ENCODE measurements at places on chromosomes 1 and 21.
A peak's percentile ranks its signal among the peaks of the same experiment; 100 is the strongest.

DNA sequence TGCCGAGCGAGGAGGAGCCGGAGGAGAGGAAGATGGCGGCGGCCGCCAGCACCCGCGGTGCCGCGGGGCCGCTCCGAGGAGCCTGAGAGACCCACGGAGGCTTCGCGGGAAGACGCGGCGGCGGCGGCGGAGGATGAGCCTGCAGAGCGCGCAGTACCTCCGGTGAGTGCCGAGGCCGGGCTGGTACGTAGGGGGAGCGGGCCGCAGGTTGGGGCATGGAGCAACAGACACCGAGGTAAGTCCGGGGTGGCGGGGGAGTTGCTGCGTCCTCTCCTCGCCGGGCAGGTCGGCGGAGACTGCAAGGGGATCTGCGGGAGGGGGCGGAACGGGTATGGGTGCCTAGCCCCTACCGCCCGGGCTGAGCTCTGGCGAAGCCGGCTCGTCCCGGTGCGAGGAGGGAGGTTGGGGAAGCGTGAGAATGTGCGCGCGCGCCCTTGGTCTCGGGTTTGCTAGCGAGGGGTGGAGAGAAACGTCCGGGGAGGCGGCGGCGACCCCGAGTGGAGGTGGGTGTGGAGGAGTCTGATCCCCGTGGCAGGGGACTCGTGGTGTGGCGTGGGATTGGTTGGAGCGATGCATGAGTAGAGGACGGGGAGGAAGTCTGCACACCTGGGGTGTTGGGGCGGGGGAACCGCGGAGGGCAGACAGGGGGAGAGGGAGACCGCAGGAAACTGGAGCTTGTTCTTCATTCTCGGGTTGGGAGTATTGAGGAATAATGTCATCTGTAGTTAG, at the start of gene SMG7:
SMG7 (plus strand) TSS at position 12 of the 729 bp plus-strand sequence; CDS start at position 134, 122 bp downstream.
- DNase-seq: peak; percentile 63

GRCh38 chr1:39892601-39893595, 8.8 kb downstream of the MYCL start:
- DNase-seq: no peak

GRCh38 chr1:178438432-178438831, 58.3 kb downstream of the CLEC20A start:
- DNase-seq: no peak

- DNase-seq: no peak
These were observed 97.0 kb upstream of the GJB5 start for GRCh38 chr1:34657849-34658248.

- DNase-seq: no peak
These were observed 14.4 kb upstream of the SAMSN1 start for GRCh38 chr21:14560555-14560954.

- peak; percentile 28 for DNase-seq
These were observed at the start of gene SLC30A10 for GRCh38 chr1:219927956-219928790. Gene SLC30A10, minus strand, starts transcription at chr1:219928557. Its CDS starts 117 bp downstream, at chr1:219928440.
